NCI-H1436 (cell line): ENCODE measurements at places on chromosomes 3 and 15.

- DNase-seq = no peak
Measured at GRCh38 chr15:37104424-37104981, 4.2 kb upstream of the MEIS2 start.

DNA sequence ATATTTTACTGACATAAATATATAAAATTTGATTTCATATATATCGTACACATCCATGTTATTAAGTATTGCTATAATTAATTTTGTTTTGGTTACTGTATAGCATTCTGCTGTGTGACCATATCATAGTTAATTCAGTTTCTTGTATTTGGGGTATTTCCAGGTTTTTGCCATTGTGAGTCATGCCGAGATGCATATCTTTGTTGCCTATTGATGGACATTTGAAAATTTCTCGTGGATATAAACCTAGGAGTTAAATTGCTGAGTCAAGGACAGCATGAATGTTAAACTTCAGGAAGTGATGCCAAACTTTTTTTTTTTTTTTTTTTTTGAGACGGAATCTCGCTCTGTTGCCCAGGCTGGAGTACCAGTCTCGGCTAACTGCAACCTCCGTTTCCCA, 33.7 kb upstream of the GPR171 start:
- DNase-seq = no peak

DNA sequence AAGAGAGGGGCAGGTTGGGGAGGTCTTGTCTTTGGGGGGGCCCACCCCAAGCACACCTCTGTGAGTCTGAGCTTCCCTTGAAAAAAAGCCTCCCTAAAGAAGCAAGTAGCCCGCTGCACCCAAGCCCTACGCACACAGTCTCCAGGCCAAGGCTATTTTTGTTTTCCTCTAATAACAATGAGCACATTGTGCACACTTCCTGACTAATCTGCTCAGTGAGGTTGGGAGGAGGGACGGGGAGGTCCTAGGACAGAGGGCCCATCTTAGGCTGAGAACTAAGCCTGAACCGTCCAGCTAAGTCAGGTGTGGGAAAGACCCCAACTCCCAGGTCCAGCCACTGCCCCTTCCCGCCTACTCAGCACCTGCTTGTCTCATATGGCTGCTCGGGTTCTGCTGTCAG, 87.2 kb downstream of the HMG20A start:
- DNase-seq = no peak

- no peak for DNase-seq
Measured at GRCh38 chr15:25718597-25718996, 144.5 kb downstream of the ATP10A start.
